ENCODE measurements at places on chromosomes 13 and 19. TPM values are rescaled to one million over a fixed set of nuclear protein-coding genes. Genes with fewer than 3 reads are reported as not detected.

GRCh38 chr19:13244920-13245319 lies 94.7 kb downstream of the IER2 start:
- DNase-seq: no peak

DNA sequence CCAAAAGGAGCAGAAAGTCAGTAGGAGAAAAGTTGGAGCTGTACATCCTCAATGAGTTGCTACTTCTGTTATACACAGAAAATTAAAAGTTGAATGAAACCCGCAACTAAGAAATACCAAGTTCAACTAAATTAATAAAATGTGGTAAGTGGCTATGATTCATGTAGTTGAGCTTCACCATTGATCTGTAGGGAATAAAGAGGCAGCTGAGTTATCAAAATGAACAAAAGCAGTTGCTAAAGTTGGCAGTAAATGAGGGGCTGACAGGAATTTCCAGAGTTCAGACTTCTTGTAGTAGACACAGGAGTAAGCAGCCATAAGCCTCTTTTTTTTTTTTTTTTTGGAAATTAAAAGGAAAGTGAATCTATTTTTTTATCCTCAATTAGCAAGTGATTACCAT lies 234.6 kb downstream of the POSTN start:
- DNase-seq: no peak

DNA sequence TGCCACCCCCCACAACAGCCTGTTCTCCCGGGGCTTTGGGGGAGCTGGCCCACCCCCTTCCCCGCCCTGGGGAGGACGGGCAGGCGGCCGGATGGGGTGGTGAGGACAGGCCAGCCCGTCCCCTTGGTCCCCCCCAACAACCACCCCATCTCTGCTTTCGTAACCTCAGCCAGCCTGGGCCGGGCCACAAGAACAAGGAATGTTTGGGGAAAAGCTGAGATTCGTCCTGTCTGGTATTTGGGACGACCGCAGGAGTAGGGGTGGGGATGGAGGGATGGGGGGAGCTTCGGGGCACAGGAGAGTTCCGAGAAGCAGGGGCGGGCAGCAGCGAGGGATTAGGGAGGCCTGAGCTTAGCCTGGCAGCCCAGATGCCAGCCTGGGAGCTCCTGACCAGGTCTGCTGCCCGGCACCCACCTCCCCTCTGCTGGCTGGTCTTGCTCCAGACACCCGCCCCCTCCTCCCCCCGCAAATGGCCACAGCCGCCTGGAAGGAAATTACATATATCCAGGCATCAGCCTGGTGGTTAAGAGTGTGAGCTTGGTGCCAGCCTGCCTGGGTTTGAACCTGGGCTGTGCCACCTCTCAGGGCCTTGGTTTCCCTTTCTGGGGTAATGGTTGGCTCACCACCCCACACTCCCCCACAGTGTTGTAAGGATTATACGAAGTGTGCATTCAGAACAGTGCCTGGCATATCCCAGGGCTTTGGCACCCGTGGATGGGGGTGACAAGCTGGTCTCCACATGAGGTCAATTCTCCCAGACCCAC lies at the start of gene PODNL1:
TSS of gene PODNL1 (minus strand) at position 117 of the 764 bp plus-strand sequence. CDS start 236 bp downstream, outside the sequence.
- DNase-seq: peak; percentile 47

DNA sequence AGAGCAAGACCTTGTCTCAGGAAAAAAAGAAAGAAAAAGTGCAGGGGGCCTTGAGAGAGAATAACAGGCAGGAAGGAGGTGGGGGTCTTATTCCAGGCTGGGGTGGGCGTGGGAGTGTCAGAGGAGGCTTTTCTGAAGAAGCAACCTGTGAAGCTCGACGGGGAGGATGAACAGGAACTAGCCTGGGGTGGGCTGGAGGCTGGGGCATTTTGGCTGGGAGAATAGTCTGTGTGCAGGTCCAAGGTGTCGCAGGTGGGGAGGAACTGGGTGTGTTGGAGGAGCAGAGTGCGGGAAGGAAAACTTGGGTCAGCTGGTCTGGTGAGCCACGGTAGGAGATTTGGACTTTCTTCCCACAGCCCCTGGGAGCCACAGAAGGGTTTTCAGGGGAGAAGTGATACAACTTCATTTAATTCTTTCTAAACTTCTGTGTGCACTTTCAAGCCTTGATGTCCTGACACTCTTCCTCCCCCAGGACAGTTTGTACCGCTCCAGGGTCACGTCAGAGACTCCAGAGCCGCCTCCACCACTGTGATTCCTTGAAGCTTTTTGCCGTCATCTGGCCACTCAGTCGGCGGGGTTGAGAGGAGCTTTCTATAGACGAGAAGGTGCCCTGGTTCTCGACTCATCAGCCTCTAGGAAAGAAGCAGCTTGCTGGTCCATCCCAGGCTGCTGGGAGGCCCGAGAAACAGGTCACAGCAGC lies 138.7 kb downstream of the SIPA1L3 start:
- DNase-seq: no peak

STK11 gene
- total RNA-seq: 64.9 TPM
